HFF-Myc (cell line): ENCODE measurements at places on chromosomes 6 and 20.

GRCh38 chr6:135183002-135183531 lies 2.0 kb downstream of the MYB start:
- no peak for DNase-seq

DNA sequence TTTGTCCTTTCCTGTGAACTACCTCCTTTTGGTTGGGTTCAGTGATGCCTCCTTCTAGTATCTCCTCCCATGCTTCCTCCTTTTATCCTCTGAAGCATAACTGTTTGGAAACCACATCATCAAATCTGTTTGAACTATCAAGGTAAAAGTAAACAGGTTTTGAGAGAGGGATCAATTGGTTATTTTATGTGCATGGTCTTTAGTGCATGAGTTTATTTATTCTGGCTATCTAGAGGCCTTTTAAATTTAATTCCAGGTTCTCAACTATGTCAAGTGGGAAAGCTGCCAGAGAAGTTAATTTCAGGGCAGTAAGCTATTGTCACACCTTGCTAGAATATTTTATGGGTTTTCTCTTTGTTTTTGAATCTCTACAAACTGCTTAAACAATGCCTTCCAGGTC lies 54.1 kb downstream of the WASF1 start:
- DNase-seq: no peak

DNA sequence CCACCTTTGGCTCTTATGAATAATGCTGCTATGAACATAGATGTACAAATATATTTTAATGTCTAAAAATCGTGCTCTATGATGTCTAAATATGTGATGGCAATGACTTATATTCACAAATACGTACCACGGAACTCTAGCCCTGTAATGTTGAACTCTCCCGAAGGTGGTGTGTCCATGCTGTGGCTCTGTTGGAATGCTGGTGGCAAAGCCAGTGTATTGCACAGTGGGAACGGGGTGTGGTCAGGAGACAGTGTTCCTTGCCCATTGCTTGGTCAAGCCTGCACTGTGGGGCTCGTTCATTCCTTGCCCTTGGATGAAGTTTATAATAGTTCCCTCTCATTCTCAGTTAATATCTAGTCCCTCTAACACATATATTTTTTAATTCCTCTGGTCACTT lies 109.6 kb downstream of the MTHFD1L start:
- no peak for DNase-seq

- DNase-seq: peak; percentile 85
These were observed 97.4 kb upstream of the JARID2 start for GRCh38 chr6:15148356-15148946.

DNA sequence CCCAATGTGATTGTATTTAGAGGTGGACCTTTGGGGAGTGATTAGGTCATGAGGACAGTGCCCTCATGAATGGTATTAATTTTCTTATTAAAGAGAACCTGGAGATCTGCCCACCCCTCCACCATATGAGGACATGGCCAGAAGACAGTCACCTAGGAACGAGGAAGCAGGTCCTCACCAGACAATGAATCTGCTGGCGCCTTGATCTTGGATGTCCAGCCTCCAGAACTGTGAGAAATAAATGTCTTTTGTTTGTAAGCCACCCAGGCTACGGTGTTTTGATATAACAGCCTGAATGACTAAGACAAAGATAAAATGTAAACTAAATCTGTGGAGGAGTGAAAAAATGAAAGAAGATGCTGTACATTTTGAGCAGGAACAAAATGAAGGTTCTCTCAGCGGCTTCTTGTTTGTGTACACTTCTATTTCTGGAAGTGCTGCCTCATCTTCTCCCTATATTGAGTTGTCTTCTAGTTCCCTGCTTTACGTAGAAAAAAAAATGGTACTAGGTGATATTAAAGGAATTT lies 1.5 kb upstream of the IPCEF1 start:
- DNase-seq: no peak

DNA sequence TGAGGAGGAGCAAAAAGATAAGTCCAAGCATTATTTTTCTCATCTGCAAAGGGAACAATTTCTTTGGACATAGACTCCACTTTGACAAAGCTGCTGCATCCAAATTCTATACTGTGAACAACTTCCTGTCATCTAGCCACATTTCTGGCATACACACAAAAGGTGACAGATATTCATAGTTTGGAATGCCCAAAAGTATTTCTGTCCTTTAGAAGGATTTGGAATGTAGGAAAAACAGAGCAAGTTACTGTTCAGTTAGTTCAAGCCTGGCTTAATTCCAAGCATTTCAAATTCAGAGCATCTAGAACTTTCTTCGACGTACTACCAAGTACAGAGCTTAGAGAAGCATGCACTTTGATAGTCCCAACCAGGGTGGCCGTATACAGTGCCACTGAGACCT lies 134.0 kb downstream of the PDE7B start:
- DNase-seq: no peak

DNA sequence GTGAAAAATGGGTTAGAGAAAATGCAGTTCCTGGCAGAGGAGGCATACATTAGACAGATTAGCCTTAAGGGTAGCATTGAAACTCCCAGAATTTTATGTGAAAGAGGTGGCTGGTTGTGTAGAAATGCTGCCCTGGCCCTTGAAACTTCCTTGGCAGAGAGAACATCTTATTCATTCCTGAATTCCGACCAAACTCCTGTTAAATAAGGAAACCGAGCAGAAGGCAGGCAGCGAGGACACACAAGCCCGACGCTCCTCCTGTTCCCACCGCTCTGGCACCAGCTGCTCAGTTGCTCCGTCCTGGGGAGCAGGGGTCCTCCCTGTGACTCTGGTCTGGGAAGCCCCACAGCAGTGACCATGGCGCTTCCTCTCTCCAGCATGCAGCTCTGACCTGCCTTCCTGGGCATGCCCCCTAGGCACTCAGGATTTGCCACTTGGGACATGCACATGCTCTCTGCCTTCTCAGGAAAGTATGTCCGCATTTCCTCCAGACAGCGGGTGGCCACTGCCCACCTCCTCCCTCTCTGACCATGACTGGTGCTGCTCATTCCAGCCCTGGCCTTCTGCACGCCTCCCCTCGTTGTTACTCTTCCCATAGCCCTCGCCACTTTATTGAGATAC lies 35.2 kb upstream of the CLDN20 start:
- DNase-seq: no peak

DNA sequence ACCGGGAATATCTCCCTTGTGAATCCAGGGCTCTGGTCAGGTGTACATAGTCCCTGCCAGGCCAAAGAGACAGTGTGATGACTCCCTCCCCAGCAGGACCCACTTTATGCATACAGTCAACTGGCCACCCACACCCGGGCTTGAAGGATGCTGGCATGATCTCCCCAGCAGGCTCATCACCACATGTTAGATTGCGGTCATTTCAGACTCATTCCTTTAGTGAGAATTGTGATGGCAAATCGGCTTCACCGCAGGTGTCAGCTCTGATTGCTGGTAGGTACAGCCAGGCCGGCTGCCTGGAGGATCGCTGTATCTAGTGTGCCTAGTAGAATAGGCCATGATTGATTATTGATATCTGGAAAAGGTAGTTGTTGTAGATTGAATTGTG lies 24.5 kb downstream of the CD83 start:
- no peak for DNase-seq

GRCh38 chr6:76247527-76247926 lies 175.1 kb upstream of the IMPG1 start:
- DNase-seq: no peak

DNA sequence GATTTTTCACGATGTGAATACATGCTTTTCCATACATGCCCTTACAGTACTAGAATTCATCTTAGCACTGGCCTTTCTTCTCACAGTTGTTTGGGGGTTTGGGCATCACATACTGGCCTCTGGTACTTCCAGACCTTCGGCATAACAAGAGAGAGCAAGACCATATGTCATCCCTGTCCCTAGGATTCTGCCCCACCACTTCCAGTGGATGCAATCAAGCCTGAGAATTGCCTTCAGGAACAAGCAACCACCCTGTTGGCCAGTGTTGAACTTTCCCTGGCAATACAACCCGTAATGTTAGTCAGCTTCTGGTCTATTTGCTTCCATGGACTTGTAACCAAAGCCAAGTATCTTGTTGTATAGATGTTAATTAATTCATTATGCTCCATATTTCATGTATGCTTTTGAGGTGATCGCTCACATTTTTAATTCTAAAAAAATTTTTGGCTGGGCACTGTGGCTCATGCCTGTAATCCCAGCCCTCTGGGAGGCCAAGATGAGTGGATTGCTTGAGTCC lies 15.4 kb upstream of the SLPI start:
- no peak for DNase-seq

DNA sequence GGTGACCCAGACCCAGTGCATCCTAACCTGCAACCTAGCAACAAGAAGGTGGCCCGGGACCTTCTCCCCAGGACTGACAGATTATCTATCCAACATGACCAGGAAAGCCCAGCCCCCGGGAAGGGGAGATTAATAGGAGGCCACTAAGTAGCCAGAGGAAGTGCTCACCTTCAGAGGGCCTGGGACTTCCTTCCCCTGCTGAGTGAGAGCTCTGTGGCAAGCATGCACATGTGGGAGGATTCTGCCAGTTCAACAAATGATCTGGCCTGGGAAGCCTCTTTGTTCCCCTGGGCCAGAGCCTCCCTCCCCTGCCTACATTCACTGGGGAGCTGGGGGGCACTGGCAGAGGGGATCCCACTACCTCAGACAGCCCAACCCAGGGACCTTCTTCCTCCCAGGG lies 39.6 kb downstream of the SHLD1 start:
- DNase-seq: no peak

- DNase-seq: no peak
These were observed 71.2 kb upstream of the CCN6 start for GRCh38 chr6:111982681-111983080.

GRCh38 chr6:30490026-30490876 lies 942 bp downstream of the HLA-E start:
- DNase-seq: no peak

GRCh38 chr20:12763406-12763805 lies 245.4 kb upstream of the SPTLC3 start:
- no peak for DNase-seq

DNA sequence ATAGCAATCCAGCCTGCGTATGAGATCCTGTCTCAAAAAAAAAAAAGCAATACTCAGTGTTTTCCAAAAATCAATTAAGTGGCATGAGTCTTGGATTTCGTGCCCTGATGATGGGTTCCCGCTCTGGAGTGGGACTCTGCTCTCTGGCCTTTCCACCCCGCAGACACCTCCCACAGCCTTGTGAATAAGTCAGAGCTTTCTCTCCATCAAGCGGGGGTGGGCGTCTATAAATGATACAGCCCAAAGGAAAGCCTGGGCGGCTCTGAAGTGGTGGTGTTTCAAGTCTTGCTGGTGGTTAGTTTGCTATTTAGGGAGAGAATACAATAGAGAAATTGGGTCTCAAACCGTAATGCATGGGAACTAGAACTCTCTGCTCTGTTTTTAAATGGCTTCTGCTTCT lies 52.5 kb upstream of the TAGAP start:
- no peak for DNase-seq

DNA sequence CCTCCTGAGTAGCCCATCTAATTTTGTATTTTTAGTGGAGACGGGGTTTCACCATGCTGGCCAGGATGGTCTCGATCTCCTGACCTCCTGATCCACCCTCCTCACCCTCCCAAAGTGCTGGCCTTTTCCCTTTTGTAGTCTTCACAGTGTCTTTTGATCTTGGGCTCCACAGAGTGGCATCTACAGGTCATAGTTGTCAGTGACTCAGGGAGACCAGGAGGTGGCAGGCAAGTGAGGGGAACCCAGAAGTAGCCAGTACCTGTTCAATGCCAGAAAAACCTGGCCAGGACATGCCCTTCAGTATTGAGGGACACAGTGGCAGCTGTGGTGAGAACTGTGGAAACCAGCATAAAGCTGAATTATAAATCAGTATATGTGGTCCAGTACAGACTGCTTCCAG lies 19.6 kb downstream of the RPP21 start:
- no peak for DNase-seq

DNA sequence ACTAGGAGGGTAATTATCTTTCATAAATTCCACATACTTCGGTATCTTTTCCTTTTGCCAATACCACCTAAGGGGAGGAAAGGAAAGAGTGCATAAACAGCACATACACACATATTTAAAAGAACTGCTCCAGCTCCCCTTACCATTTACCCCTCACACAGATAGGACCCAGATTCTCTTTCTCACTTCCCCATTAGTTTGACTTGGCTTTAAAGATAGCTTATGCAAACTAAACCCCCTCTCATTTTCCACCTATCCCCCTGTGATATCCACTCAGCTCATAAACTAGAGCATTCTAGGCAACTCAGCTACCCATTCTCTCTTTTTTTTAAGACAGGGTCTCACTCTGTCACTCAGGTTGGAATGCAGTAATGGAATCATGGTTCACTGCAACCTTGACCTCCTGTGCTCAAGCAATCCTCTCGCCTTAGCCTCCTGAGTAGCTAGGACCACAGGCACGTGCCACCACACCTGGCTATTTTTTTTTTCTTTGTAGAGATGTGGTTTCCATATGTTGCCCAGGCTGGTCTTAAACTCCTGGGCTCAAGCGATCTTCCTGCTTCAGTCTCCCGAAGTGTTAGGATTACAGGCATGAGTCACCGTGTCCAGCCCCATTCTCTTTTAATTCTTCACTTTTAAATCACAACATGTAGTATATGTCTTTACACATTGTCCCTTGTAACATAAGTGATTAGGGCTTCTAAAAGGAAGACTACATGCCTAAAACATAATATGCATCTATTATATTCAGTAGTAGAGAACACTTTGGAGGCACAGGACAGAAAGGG lies 4.0 kb downstream of the FUCA2 start:
- DNase-seq: peak; percentile 14

GRCh38 chr6:684831-685636 lies 7.9 kb downstream of the EXOC2 start:
- peak; percentile 12 for DNase-seq

- DNase-seq: no peak
These were observed 144.2 kb downstream of the EYA2 start for GRCh38 chr20:47038566-47039560.

GRCh38 chr20:45423700-45424099 lies 7.8 kb downstream of the PIGT start:
- DNase-seq: no peak

DNA sequence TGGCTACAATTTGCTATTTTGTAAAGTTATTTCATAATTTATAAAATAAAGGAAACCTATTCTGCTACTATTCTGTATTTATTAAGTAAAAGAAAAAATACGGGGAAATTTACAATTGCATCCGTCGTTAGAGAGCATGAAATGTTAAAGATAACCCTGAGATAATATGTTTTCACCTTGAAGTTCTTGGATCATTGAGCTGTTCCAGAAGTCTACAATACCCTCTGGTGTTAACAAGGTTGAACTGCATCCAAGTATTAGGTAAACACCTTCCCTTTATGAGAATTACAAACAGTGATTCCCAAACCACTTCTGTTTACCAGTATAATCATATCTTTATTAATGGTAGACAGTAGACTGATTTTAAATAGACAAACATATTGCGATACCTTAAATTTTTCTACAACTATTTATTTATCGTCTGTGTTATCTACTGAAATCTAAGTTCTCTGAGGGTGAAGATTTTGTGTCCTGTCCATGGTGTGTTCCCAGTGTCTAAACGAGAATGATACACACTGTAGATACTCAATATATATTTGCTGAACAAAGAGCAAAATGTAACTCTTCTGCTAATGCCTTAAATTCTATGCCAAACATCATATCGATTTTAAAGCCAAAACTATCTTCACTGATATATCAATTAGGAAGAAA lies 28.2 kb downstream of the TBC1D32 start:
- peak; percentile 10 for DNase-seq

GRCh38 chr20:7499201-7499600 lies 441.1 kb downstream of the HAO1 start:
- DNase-seq: no peak
